ENCODE measurements at places on chromosomes 1 and 21.

- DNase-seq = no peak
These were observed 18.0 kb upstream of the ST3GAL3 start for GRCh38 chr1:43689289-43689688.

- no peak for DNase-seq
These were observed 444.0 kb downstream of the PTPRC start for GRCh38 chr1:199082778-199083389.

DNA sequence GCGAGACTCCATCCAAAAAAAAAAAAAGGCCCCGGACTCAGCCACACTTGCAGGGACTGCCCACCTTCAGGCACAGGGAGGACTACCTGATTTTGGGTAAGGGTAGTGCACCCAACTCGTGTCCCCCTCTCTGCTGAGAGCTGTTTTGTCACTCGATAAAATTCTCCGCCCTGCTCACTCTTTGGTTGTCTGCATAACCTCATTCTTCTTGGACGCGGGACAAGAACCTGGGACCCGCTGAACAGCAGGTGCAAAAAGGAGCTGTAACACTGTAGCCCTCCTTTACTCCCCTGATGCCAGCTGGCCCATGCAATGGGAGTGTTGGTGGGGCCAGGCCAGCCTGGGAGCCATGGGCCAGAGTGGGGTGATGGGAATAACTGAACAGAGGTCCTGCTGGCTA is 10.6 kb downstream of the S100B start:
- no peak for DNase-seq

- DNase-seq = peak; percentile 13
These were observed 77.5 kb downstream of the TPR start for GRCh38 chr1:186297439-186298045.

DNA sequence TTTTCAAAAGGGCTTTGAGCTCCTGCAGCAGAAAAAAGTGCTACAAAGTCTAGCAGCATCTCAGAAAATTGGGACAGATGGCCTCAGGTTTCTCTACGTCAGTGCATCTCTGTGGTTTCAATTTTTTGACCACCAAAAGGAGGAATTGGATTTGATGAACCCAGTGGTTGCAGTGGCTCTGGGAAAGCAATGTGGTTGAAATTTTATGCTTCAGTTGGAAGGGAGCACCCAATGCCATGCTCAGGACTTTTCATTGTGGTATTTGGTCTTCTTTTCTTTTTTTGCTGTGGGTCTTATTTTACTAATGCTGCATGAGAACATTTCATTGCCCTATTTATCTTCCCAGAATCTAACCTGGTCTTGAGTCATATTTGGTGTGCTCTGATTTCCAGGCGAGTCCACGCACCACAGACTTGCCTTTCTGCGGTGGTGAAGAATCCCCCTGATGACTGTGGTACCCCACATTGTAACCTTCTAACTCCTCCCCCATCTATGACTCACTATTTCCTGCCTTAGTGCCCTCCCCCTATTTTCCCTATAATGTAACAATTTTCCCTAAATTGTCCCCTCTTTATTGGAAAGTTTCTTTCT is 56.7 kb downstream of the S1PR1 start:
- DNase-seq = peak; percentile 31

GRCh38 chr1:25431955-25432719 is 1.4 kb downstream of the MACO1 start:
- no peak for DNase-seq

DNA sequence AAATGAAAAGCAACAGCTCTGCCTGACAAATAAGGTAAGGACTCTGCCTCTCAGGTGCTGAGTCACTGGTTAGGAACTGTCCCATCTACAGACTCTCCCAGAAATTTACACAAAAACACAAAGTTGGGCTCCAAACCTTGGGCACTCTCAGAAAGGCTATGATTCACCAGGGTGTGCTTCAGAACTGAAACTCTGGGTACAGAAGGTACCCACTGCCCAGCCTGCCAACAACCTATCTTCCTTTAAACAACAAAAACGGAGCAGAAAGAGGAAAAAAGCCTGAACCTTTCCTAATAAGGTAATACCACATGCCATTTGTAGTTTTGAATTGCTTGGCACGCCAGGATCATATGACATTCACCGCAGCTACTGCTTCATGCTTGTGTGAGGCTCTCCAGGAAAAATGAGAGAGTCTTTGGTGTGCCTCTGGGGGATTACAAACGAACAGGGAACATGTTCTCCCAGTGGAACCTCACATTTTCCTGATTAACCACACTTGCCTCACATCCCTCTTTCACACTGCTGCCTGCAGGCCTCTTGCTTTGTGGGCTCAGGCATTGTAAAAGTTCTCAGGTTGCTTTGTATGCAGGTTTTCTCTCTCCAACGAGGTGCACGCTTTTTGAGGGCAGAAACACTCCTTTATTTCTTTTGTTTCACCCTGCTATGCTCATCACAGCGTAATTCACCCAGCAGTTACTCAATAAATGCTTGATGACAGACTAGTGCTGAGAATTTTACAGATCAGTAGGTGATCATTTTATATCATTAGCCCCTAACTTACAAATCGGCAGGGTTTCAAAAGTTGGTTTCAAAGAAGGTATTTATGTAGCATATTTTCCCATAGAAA is 65.1 kb downstream of the GADD45A start:
- DNase-seq = peak; percentile 87

- peak; percentile 45 for DNase-seq
These were observed 121.8 kb downstream of the PLA2G4A start for GRCh38 chr1:186950547-186950946.

GRCh38 chr1:206419250-206419649 is 51.0 kb upstream of the IKBKE start:
- DNase-seq = no peak

DNA sequence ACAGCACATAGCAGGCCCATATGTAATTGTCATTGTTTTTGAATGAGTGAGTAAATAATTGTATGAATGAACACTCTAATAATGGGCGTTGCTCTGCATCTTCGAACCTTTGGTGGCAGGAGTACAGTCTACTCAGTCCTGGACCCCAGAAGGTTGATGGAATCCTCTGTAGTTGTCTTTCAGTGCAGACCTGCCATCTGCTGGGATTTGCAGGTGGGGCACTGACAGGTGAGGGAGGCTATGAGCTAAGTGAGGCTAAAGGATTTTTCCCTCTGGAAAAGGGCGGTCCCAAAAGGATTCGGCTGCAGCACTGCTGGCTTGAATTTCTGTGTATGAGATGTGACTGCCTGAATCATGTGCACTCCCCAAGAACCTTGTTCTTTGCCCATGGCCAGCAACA is 53.4 kb downstream of the PLXNA2 start:
- DNase-seq = no peak

DNA sequence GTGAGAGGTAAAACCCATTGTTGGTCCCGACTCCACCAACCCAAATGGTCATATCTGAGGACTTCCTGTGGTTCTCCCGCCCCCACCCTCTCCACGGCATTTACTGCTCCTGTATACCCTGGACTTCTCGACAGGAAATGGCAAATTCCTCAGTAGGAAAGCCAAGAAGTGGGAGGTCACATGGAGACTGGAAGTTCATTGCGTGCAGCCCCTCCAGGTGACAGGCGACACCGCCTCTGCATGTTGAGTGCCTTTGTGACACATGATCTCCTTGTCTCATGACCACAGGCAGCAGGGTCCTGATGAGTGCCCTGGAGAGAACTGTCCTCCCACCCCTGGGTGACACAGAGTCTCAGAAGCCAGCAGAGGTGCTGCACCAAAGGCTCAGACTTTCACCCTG is 24.2 kb downstream of the ERG start:
- DNase-seq = no peak

DNA sequence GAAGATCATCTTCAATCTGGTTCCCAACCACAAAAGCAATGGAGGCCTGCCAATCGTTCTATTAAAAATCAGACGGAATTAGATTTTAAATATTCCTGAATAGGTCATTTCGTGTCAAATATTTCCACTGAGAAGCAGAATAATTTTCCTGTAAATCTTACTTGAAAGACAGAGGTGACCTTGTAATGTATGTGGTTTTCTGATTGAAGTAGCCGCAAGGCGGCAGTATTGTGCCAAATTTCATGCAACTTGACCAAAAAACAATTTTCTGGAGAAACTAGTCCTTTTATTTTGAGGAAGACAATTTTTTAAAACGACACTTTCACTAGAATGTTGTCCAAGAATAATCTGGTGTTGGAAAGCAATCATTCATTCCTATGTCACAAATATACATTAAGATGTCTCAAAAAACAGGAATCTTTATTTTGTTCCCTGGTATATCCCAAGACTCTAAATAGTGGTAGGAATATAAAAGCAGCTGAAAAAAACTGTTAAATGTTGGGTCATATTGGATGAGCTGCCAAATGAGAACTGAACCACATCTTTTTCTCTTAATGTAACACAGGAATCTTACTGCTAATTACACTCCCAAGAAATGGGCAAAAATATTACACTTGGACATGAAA is 33.6 kb downstream of the SPAG17 start:
- peak; percentile 77 for DNase-seq

- no peak for DNase-seq
These were observed 280.3 kb upstream of the FMN2 start for GRCh38 chr1:239811211-239811885.

DNA sequence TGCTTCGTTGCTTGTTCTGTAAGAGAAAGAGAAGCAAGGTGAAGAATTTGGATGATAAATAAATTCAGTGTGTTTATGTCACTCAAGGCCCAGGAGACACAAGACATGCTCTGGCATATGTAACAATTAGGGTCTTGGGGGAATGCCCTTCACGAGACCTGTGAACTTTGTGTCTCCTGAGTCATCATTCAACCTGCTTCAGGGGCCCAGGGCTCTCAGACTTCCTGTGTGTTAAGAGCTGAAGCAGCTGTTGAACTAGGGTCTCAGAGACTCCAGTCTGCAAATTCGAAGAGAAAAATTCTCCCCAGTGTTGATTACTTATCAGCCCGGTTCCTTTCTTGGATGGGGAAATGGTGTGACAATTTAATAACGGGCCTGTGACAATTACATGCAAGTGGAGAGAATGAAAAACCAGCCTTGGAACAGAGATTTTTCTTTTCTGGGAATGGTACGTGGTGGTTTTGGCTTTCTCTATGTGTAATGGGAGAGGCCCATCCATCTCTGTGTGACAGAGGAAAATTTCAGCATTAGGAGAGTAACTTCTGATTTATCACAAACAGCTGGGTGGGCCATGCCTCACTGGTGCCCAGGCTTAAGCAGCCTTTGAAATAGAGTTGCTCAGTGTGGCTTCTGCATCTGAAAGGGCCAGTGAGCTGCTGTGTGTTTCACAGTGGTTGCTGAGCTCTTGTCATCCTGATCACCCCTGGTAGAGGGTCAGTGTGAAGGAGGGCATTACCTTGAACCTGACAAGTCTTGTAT is 22.4 kb downstream of the HUNK start:
- no peak for DNase-seq

GRCh38 chr1:1371746-1372711 is 3.0 kb downstream of the AURKAIP1 start:
- no peak for DNase-seq

DNA sequence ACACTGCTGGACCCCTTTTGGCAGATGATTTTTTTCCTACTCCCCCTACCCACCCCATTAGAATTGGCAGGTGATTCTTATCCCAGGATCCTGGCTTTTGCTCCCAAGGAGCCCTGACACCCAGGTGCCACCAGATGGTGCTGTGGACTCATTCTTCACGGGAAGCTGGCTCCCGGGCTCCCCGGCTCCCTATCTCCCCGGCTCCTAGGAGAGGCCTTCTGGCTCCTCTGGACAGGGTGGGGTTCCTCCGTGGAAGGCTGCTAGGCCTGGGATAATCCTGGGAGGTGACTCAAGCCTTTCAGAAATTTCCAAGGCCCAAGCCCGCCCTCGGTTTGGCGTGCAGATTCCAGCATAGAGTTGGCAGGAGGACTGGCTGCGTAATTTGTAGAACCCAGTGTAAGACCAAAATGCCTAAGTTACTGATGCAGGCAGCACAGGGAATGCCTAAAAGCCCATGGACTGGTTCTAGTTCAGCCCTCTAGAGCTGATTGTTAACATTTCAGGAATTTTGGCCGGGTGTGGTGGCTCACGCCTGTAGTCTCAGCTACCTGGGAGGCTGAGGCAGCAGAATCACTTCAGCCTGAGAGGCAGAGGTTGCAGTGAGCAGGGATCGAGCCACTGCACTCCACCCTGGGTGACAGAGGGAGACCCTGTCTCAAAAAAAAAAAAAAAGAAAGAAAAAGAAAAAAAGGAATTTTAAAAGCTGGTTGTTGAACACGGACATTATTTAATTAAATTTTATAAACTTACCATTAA is 6.8 kb upstream of the BSDC1 start:
- DNase-seq = peak; percentile 86

Measured in fibroblast of pulmonary artery (primary cell).